ENCODE measurements at places on chromosomes 7 and 10.

- no peak for DNase-seq
Observed at GRCh38 chr7:139718859-139719258, 58.9 kb downstream of the HIPK2 start.

DNA sequence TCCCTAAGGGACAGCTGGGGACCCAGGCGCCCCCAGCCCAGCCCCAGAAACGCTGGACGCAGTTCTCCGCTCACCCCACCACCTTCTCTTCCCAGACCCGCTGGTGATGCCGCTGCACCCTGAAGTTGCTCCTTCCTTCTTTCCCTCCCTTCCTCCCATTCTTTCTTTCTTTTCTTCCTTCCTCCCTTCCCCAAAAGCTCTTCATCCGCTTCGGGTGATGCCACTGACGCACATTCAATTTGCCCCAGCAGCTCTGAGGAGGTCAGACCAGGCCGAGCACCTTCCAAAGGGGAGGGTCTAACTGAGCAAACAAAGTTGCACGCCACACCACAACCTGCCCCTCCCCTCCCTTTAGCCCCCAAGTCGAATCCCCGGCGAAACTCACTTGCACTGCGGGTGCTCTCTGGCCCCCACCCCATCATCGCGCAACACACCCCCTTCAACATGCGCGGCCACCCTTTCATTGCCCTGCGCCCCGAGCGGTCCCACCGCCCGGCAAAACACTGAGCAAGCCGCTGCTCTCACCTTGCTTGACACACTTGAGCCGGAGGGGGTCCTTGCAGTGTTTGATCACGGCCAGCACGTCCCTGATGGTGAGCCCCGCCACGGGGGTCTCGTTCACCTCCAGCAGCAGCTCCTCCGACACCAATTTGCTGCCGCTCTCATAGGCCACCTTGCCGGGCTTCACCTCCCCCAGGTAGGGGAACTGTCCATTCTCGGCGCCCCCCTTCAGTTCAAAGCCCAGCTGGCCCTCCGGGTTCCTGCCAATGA, 787 bp downstream of the MAGI2 start:
- DNase-seq, result no peak

GRCh38 chr10:86179153-86179524, 187.5 kb downstream of the GRID1 start:
- no peak for DNase-seq

- no peak for DNase-seq
Observed at GRCh38 chr7:7732621-7733281, 14.3 kb upstream of the RPA3 start.

GRCh38 chr10:12834116-12834665, 167.3 kb downstream of the CCDC3 start:
- DNase-seq, result no peak

GRCh38 chr7:5797716-5798115, 16.3 kb upstream of the RNF216 start:
- DNase-seq, result no peak

DNA sequence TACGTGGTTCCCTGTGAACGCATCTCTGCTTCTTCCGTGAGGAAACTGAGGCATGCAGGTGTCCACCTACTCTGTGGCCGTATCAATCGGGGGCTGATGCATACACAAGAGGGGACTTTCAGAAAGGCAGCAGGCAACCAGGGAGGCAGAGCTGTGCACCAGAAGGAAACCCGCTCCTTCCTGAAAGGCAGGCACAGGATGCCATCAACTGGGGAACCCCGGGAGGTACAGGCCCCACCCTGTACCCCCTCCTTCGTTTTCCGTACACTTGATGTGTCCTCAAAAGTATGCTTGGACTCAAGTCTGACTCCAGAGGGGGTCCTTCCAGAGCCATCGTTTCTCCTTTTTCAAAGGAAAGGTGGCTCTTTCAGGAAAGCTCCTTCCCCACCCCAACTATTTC, 59.5 kb downstream of the ASB13 start:
- no peak for DNase-seq

- DNase-seq, result no peak
Observed at GRCh38 chr7:26329520-26330255, 38.0 kb downstream of the SNX10 start.

DNA sequence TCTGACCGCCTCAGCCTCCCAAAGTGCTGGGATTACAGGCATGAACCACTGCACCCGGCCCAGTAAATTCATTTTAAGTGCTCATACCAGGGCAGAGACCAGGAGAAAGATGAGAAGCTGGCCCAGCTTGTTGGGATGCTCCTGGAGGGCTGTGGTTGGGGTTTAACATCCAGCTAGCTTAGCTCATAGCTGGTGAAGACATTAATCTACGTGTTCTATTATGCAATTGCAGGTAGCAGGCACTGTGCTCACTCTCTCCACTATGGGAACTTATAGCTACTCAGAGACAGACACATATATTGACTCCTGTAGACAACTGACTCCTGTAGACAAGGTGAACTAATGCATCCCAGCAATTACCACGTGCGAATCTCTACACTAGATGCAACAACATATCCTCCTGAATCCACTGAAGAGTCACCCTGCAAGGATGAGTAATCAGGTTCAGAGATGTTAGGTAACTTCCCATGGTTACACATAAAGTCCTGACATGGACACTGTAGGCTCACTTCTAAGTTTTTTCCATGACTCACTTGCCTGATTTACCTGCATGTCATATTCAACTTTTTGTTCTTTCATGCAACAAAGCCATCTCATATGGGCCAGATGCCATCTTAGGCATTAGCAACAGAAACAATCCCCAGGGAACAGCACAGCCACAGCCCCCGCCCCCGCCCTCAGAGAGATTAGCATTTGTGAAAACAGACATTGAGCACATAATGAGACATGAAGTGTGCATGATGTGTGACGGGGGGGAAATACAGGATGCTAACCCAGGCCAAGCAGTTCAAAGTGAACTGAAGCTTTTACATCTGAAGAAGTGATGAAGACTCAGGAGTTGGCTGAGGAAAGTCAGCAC, 37.2 kb downstream of the ERLIN1 start:
- no peak for DNase-seq

DNA sequence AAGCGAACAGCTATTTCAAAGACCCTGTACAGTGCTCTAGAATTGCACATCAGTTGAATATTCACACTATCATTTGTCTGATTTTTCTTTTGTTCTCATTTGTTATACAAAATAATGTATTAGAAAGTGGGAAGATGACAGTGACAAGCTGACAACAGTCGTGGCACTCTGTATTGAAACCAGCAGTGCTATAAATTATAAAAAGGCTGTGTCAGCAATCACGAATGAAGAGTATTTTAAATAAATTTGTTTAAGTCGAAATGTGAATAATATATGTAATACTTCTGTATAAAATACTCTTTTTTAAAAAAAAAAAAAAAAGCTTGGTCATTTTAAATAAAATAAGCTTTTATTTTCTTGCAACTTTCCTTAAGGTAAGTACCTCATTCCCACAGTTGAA, 122.6 kb downstream of the VPS50 start:
- DNase-seq, result no peak

GRCh38 chr7:133121175-133121844, 39.4 kb upstream of the CHCHD3 start:
- DNase-seq, result no peak

- no peak for DNase-seq
Observed at GRCh38 chr7:68258609-68259008, 1262.0 kb downstream of the TYW1 start.

GRCh38 chr7:99253369-99253768, 19.3 kb upstream of the MYH16 start:
- DNase-seq, result no peak

DNA sequence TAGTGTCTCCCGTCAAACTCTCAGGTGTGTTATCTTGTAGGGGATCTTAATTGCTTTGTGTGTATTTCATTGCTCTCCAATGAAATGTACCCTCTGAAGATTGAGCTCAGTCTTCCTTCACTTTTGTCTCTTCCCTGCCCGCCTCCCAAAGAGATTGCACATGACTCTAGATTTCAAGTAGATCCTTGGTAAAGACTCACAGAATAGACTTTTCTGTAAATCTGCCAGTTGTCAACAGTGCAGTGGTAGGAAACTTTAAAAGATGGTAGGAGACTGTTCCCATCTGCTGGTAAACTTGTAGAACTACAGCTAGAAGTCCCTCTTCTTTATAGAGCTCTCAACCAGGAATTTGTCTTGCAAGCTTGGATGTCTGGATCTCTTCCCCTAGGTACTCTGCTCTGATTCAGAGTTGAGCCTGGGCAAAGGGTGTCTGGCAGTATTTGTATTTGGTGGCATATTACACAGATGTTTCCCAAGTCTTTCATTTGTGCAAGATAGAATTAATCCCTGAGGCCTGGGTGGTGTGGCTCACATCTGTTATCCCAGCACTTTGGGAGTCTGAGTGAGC, 9.6 kb downstream of the CCL26 start:
- DNase-seq, result no peak

GRCh38 chr10:71567006-71567405, 152.6 kb downstream of the C10orf105 start:
- no peak for DNase-seq

DNA sequence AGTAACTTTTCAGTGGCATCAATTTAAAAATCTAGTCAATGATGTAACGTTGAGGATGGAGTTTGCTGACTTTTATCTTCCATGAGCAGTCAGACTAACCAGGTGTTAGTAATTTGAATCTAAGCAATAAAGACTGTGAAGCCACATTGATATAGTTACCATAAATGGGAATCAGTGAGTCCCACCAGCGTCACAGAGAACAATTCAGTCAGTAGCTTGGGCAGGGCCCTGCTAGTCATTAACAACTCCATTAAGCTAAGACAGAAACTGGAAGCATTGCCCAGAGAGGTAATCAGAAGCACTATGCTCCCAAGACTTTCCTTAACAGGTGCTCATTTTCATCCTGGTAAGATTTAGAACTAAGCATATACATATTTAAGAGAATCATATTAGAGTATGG, 315.1 kb downstream of the PCDH15 start:
- no peak for DNase-seq

DNA sequence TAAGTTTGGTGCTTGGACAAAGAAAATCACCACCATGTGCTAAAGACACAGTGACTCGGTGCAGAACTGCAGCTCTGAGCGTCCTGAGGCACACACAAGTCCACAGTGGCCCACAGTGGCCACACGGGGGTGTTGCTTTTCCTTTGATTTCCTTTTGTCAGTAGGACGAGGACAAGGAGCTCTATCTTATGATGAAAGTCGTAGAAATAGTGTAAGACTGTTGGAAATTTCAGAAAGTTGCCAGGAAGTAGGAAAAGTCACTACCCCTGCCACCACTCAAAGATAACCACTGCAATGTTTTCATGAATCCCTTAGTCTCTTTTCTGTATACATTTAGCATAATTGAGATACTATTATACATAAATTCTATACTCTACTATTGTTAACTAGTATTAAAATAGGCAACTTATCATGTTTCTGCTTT, 146.0 kb downstream of the TNS3 start:
- DNase-seq, result no peak

DNA sequence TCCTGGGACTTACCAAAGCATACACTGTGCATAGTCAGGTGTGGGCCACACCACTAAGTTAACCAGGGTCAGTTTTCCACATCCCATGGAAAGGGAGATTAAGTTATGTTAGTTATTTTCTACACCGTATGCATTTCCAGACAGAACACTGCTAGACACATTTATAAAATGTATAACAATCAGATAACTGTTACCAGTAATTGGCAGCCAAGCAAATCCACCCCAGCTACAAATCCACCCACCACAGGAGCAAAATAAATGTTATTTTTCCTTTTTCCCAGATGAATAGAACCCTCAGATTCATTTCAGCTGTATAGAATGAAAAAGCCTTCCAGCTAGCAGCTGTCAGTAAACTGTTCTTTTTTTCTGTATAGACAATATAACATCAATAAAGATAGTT, 256.9 kb upstream of the FZD1 start:
- DNase-seq, result no peak
